ENCODE measurements at places on chromosomes 16 and 17.

DNA sequence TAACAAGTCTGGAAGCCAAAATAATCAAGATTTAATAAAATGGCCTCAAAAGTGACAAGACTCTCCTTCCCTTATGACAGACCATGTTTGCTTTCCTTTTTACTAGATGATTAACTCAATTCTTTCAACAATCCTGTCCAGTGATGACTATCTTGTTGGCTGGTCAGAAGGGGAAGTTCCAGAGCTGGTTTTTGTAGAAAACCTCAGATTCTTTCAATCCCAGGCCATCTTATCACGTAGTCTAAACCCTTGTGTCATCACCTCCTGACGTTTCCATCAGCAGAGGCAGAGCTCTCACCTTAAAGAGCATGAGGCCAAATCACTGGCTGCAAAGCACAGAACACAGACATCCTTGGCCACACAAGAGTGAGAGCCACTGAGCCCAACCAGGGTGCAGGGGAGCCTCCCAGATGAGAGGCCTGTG is 125.3 kb downstream of the ANKRD11 start:
- no peak for DNase-seq

DNA sequence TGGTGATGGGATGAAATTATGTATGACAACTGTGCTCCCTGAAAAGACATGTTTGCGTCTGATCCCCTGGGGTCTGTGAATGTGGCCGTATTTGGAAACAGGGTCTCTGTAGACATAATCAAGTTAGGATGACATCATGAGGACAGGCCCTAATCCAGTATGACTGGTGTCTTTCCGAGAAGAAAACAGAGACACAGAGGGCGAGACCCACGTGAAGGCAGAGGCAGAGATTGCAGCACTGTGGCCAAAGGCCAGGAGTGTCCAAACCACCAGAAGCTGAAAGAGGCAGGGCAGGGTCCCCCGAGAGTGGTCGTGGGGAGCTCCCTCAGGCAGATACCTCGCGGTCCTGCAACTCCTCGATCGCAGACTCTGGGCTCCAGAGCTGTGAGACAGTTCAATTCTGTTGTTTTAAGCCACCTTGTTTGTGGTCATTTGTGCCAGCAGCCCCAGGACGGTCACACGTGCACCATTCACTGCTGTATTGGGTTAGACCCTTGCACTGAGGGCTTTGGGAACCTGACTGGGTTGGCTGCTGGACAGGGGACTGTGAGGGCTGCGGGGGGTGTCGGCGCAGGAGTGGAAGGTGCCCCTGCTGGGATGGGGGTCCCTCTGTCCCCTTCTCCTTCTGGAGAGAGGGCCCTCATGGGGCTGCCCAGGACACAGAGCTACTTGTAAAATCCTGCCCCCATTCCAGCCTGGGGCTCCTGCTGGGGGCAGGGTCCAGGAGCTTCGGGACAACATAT is 27.7 kb downstream of the METRNL start:
- no peak for DNase-seq

DNA sequence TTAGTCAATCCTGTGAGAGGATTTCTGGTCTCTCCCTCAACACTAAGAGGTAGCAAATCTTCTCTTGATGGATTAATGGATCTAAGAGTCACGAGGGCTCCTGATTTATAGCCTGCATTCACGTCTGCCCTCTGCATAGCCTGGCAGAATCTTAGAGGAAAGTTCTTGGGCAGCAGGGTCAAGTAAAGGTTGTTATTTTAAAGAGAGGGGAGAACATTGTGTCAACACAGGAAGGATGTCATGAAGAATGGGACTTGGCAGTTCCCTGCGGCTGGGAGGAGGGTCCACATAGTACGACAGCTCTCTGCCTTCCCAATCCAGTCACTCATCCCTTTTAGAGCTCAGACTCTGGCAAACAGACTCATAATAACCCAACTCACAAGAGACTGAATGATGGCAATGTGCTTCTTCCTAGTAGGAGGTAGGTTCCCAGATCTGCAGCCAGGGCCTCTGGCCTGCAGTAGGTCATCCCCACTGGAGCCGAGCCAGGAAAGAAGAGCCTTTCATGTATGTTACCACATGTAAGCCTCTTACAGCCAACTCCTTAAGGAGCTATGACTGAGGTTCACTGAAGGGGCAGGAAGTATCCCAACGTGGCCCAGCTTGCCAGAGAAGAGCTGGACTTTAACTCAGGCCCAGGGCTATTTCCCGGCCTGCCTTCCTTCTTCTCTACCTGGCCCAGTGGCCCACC is 25.4 kb upstream of the RPTOR start:
- no peak for DNase-seq

GRCh38 chr16:66103211-66103610 is 263.3 kb upstream of the CDH5 start:
- no peak for DNase-seq

DNA sequence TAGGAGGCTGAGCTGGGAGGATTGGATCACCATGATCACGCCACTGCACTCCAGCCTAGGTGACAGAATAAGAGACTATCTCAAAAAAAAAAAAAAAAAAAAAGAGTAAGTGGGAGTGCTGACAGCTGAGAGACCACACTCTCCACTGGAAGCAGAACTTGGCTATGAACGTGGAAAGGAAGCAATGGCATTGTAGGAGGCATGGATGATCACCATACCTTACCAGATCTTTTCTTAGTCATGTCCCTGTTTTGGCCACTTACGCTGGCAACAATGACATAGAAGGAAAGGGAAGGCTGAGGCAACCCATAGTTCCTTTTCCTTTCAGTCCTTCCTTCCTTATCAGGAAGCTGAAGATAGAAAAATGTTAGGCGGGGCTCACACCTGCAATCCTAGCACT is 3.7 kb upstream of the ATP1B2 start:
- DNase-seq, result no peak

DNA sequence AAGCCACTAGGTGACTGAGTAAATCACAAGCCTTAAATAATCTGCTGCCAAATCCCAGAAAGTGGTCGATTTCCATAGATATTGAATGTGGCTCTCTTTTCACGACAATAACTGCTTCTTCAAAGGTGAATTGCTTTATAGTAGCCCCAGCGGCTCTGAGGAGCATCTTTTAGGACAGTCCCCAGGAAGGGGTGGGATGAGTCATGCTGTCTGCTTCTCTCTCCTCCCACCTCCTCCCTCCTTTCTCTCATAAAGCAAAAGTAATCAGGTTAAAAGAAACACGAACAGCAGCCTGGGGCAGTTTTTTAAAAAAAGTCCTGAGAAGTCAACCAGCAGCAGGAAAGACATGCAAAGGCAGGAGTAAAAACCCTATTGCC is 1.8 kb downstream of the KIAA0513 start:
- no peak for DNase-seq

GRCh38 chr17:80978499-80979497 is 12.8 kb upstream of the CHMP6 start:
- DNase-seq, result no peak

DNA sequence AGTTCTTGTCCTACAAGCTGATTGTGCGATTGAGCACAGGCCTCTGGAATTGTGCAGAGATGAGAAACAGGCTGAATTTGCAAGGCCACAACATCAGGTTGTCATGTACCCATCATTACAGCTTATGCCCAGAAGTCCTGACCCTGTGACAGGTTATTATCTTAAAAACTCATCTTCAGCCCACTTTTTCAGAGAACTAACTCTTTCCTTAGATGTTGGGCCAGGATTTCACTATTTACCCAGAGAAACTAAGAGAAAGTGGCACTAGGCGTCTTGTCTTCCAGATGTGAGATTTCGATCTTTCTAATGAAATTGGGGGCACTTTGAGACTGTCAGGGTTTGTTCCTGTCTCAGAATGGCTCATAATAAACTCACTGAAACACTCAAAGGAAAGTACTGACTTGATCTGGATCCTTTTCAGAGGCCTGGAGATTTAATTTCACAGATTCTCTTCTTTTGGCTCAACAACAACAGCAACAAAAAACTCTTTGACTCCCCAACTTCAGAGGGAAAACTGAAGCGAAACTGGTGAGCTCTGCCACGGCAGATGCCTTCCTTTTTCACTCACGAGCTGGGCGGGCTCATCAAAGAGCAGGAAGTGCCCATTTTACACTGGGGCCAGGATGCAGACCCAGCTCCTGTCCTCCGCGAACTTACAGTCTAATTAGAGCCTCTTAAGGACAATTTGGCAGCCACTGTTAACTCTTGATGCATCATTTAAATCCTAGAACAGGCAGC is 17.7 kb upstream of the SLC12A3 start:
- no peak for DNase-seq

DNA sequence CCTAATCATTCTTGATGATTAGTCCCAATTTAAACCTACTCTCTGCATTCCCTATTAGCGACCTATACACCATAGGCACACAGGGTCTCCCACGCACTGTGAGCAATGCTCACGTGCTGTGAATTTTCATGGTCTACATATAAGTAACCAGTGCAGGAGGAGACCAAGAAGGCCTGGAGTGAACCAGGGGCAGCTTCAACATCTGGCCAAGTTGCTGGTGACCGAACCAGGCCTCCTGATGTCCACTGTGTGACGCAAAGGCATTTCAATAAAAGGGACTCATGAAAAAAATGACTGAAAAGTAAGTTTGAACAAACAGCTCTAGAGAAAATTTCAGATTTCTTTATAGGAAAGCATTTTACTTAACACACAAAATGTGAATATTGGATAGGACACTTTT is 107.0 kb downstream of the ZFHX3 start:
- DNase-seq, result no peak

DNA sequence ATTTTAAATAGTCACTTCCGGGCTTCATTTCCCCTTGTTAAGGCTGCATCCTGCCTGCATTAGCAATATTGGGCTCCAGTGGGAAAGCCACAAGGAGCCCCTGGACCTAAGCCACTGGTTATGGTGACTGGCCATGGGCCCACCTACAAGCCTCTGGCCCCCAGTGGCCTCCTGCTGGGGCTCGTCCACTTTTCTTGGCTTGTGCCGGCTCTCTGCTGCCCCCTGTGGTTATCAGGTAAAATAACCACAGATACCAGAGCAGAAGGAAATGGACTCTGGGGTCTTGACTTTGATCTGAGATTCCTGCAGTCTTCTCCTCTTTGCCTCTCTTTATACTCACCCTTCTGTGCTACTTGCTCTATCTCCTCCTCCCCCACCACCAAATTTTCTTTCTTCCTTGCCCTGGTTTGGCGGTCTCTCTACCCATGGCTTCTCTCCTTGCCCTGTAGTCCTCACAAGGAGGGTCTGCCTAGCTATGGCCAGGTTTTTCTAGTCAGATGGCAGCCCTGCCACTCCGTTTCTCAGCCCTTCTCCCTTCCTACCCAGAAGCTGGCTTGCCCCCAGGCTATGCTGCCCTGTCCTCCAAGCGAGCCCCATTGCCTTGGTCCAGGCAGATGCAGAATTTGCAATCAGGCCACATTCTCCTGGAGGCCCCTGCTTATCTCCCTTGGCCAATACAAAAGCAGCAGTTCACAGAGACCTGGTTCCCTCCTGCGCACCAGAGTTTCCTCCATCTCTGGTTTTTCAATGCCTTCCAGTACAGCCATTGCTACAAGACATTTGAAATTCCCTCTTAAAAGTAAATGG is 82.9 kb upstream of the RCVRN start:
- no peak for DNase-seq

DNA sequence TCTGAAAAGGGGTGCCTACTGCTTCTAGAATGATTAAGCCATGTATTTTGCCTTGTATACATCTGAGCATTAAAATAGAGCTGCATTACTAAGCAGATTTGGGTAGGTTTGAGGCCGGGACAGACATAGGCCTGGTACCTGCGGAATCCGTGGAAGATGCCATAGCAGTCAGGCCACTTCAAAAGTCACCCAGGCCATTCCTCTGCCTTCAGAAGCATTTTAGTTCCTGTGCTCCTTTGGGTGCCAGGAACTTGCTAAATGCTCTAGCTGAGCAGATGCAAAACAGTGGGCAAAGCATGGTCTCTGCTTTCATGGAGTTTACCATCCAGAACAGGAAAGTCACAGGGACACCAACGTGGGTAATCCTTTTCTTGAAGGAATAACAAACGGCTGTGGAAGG is 5.7 kb upstream of the TMEM100 start:
- no peak for DNase-seq

- DNase-seq, result peak; percentile 27
These were observed 324.7 kb downstream of the BCAS3 start for GRCh38 chr17:61002316-61002736.

- DNase-seq, result no peak
These were observed 46.7 kb downstream of the CYB5B start for GRCh38 chr16:69471121-69471520.

DNA sequence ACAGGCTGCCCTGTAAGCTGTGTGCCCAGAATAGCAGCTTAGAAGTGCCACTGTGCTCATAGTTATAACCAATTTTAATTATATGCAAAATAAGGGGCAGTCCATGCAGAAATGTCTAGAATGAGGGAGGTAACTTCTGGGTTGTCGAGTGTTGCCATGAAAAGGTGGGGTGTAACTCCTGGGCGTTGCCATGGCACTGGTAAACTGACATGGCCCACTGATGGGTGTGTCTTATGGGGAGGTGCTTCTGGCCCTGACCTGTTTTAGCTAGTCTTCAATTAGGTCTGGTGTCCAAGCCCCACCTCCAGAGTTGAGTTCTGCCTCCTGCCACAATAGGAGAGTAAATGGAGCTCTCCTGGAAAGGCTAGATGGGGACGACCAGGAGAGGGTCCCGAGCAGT is 120.6 kb downstream of the SALL1 start:
- no peak for DNase-seq

DNA sequence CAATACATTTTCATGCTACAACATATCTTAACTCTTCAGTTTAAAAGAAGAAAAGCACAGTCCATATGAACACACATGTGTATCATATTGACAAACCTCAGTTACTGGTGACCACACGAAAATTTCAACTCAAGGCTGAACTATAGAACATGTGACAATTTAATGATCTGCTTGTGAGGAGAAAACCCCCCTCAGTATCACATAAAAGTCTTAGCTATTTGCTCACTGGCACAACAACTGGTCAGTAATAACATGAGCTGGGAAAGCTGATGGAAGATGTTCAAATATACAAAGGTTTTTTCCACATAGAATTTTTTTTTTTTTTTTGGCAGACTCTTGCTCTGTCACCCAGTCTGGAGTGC is 19.5 kb downstream of the ZNF652 start:
- DNase-seq, result no peak

Data from DMS 273 treated with DMSO at 0.1 percent for 48 hours (cell line).